GM23338 (cell line): ENCODE measurements at places on chromosomes 7 and 10.

- DNase-seq, result no peak
Measured at GRCh38 chr10:78873413-78873812, 195.4 kb upstream of the ZMIZ1 start.

DNA sequence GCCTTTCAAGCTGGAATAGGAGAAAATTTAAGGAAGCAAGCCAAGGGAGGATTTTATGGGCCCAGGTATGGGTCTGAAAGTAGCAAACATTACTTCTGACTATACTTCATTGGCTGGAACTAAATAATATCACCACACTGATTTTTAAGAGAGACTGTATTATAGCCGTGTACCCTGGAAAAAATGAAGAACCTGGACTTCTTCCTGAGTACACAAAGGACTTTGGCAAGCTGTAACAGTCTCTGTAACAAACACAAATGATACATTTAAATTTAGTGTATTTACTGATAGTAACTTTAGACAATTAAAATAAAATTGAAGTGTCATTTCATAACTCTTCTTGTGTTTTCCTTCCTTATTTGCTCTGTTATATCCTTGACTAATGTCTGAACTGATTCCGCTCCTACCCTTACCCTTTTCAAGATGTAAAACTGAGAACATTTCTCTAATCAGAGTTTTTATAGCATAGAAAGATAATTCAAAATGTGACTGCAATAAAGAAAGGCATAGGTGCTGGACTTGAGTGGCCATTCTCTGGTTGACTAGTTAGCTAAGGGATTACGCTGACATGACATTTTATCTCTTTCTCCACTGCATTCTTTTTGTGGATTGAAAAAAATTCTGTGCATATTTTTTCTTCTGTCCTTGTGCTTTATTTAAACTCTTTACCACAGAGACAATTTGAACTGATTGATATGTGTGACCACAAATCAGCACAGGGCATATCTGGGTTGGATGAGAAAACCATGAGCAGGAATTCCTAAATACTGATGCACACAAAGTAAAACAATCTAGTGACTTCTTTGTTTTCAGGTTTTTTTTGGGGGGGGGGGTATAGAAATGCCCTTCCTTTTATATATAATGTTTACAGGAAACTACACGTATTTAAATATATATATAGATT, 349.7 kb downstream of the MDFIC start:
- no peak for DNase-seq

- DNase-seq, result no peak
Measured at GRCh38 chr10:69632516-69633199, 2.6 kb downstream of the FAM241B start.

GRCh38 chr7:27102581-27103442, at the start of gene HOXA2:
HOXA2 (minus strand) TSS chr7:27102683; CDS start chr7:27102500, 183 bp downstream.
- DNase-seq, result no peak

GRCh38 chr10:133364645-133365431, 7.0 kb upstream of the FUOM start:
- no peak for DNase-seq

DNA sequence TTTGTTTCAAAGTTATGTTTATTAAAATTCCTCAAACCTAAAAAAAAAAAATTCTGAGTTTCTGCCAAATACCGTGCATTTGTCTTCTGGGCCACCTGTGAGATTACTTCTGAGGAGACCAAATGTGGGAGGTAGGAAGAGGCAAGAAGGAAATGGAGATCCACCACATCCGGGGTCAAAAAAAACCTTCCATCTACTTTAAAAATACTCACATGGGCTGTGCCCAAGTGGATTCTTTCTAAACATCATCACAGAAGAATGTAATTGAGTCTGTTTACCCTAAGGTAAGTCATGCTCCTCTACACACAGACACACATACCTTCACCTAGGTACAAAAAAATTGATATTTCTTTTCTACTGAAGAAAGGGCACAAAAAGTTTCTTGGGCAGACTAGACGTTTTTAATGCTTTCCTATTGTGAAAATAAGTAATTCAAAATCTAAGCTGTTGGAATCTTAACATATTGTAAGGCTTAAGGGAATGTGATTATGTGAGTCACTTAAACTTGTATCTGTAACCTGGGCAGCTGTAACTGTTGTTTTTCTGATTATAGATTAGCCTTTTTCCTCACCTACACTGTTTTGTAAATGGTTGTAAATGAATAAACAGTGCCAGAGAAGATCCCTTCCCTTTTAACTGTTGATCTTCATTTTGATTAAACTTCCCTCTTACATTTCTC, 19.1 kb upstream of the SPOCK2 start:
- no peak for DNase-seq

GRCh38 chr10:62850646-62851045, 34.5 kb upstream of the EGR2 start:
- no peak for DNase-seq

GRCh38 chr10:22634093-22634492, 80.3 kb downstream of the PIP4K2A start:
- DNase-seq, result no peak
